Left cardiac atrium (tissue), 4 donors: ENCODE measurements at places on chromosomes 7 and 10. TPM values are rescaled to one million over a fixed set of nuclear protein-coding genes. Genes with fewer than 3 reads are reported as not detected.

GNAT3 gene
- total RNA-seq: not detected

ZNF365 gene
- 3.7 TPM for total RNA-seq

DNA sequence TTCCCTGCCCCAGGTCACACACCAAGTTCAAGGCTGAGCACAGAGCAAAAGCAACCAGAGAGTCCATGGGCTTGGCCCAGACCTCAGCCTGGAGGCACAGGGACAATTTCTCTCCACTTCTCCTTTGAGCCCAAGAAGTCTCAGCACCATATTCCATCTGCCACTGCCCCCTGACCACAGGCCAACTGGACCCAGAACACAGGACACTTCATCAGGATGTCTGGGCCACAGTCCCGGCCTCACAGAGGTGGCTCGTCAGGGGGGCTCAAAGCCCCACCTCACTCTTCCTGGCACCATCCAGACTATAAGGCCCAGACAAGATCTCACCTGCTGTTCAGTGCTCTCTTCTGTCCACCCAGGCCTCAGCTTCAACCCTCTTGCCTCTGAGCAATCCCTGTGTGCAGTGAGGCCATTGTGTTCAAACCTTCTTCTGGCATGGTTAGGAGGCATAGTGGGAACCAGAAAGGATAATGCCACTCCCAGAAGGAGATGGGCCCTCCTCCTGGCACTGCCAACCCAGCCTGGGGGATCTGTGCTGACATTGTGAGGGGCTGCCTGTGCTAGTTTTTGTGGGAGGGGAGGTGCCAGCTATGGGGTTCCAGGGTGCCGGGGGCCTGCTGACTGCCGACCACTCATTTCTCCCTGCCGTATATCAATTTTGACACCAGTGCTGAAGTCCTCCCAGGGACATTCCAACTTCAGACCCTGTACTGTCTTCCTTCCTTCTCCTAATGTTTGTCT is 49.7 kb upstream of the ANTXRL start:
- no peak for DNase-seq

DNA sequence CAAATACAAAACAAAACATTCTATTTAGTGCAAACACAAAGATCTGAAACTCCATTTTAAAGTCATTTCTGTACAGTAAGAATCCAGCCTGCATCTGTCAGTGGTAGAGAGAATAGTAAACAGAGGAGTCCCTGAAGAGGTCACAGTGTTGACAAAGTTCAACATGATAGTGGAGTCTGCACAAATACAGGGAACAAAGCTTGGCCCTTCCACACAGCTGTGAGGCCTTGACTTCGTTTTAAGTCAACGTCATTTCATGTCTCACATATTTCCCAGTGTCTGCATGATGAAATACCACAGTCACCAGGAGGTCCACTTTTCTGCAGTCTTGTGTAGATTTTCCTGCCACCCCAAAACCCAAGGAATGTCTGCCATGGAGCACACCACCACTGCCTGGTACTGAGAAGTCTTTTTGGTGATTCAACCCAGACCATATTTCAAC is 33.0 kb downstream of the CYP26A1 start:
- DNase-seq: no peak

ITIH5 gene
- total RNA-seq: 20.4 TPM

UCN3 gene
- total RNA-seq: not detected

GPR85 gene
- 1.9 TPM for total RNA-seq

- no peak for DNase-seq
Measured at GRCh38 chr10:122500726-122501125, 39.4 kb downstream of the HTRA1 start.

RNF133 gene
- 0.15 TPM for total RNA-seq

DNA sequence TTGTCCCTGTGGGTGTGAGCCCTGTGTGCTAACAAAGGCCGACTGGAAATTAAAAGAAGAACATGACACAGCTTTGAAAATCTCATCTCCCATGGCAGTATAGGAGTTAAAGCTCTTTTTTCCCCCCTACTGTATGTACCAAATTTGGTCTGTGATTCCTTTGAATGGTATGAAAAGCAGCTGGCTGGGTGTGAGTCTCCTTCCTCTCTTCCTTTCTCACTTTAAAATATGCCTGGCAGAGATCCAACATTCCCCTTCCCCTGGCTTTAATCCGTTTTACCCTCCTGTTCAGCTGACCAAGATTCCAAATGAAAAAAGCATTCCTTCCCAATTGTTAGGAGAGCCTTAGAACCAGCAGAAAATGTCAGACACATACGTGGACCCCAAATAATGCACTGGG is 225.0 kb upstream of the CELF2 start:
- no peak for DNase-seq

VIM gene
- 1,097 TPM for total RNA-seq

DNA sequence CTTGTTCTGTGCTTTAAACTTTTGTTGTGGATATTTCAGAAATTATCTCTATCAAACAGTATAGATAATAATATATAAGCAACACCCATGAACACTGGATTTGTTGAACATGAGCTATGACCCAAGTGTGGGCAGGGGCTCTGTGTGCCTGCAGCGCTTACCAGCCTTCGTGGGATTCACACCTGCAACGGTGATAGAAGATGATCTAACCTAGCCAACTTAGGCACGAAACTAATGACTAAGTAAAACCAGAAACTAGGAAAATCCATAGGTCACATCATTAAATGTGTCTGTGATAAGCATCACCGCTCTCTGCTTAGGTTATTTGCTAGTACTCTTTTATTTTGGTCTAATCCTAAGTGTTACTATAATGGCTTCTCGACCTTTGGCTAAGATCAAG is 18.0 kb downstream of the SPAG6 start:
- no peak for DNase-seq

MEOX2 gene
- total RNA-seq: 12.9 TPM

DNA sequence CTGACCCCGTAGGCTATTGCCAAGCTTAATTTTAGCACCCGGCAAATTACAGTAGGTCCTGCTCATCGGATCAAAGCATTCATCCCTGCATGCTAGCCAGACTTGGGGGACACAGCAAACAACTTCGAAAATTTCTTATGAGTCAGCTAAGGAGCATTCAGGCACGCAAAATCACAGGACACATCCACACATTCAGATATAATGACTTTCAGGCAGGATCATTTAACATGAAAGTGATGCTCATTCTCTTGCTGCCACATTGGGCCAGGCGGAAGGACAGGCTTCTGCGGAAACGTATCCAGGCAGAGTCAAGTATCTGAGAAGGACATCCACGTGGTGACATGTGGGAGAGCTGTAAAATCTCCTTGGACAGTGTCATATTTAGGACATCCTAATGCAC is 474.0 kb upstream of the NRP1 start:
- no peak for DNase-seq
